Kasumi-1 (cell line): ENCODE measurements at places on chromosomes 4 and X.

DNA sequence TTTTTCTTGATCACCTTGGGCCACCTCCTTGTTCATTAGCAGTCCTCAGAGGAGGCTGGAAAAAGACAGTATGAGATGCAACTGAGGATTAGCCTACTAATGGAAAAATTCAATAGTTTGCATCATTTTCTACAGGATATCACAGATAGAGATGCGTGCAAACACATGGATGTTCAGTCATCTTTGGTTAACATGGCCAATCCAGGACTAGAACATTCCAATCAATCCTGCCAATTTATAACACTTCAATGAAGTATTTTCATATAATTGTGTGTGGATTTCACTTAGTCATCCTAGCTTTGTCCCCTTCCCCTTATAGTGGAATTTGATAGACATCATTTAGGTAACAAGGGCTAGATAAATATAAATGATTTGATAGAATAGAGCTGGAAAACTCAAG lies 42.7 kb downstream of the MAML3 start:
- no peak for DNase-seq

DNA sequence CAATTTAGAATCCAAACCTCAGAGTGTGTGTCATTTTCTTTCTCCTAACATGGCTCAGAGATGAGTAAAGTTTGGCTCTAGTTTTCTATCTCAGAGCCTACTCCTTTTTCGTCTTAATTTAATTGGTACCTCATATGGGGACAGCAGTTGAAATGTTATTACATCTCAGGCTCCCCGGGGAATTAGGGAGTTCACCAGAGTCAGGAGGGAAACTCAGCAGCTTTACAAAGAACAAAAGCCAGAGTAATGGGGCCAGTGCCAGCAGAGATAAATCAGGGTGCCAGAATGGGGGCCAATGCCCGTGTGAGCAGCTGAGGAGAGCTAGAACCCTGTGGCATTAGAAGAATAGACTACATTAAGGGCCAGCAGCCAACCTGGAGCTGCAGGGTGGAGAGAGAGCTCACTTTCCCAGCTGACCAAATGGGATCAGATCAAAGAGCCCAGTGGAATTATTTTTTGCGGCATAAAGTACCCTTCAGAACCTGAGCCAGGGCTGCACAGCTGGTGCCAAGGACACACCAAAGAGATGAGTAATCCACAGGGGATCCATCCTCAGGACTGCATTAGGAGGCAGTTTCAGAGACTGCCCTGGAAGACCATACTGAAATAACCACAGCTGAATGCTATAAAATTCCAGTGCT lies 207.1 kb upstream of the DKK2 start:
- no peak for DNase-seq

GRCh38 chr4:107755841-107756356 lies 35.9 kb upstream of the PAPSS1 start:
- no peak for DNase-seq

GRCh38 chrX:40041915-40042314 lies 55.8 kb downstream of the BCOR start:
- DNase-seq = no peak

DNA sequence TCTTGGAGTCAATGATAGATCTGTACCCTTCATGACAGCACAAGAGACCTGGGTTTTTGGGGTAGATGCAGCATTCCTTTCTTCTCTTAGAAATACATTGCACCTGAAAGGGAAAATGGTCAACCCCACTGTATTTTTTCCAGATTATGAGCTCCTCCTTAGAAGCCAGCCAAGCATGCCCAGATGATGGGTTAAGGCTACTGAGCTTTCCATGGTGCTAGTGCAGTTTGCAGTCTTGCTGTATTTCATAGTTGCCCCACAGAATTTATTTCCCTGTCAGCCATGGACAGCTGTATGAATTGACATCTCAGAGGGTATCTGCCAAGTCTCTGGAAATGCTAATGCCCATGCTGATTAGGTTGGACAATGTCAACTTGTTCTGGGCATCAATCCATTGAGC lies 73.7 kb upstream of the H2AZ1 start:
- no peak for DNase-seq

DNA sequence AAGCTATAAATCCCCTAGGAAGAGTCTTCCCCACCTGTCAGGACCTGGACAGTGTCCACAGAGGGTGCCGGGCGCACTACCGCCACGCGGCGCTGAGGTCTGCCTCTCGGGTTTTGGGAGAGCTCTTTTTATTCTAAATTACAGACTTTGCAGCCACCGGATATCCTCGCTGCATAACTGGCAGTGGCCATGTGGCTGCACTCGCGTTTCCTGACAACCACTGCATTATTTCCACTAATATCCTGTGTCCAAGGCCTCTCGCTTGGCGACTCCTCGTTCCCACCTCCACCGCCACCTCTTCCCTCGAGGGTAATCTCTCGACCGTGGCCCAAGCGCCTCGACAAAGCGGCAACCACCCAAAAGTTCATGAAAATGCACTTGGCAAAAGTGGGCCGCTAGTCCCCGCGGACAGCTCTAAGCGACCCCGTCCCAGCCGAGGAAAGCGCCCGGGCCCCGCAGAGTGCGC lies 512 bp upstream of the TMEM131L start:
- DNase-seq = peak; percentile 55

DNA sequence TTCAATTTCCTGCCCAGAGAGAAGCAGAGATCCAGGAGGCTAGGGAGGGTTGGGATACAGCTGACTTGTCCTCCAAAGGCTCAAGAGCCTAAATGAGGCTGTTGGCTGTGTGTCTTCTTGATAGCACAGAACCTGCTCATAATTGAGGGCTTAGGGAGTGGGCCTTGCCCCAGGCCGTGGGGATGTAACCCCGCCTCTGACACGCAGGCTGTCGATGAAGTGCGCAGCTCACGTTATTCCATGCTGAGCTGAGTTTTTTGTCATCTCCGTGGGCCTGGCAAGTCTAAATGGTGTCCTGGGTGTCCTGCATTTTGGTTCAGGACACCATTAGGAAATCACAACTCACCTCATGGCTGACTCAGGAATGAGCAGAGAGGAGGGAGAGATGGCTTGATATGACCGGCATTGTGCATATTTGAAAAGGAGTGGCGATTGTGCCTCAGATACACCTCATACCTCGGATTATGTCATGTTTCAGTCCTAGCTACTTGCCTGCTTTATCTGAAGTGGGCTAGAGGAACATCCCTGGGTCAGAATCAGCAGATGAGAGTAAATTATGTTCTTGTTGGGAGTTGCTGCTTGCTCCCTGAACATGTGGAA lies 43.7 kb downstream of the FHDC1 start:
- DNase-seq = no peak

- no peak for DNase-seq
Observed at GRCh38 chr4:163528653-163529052, 34.2 kb downstream of the TMA16 start.

DNA sequence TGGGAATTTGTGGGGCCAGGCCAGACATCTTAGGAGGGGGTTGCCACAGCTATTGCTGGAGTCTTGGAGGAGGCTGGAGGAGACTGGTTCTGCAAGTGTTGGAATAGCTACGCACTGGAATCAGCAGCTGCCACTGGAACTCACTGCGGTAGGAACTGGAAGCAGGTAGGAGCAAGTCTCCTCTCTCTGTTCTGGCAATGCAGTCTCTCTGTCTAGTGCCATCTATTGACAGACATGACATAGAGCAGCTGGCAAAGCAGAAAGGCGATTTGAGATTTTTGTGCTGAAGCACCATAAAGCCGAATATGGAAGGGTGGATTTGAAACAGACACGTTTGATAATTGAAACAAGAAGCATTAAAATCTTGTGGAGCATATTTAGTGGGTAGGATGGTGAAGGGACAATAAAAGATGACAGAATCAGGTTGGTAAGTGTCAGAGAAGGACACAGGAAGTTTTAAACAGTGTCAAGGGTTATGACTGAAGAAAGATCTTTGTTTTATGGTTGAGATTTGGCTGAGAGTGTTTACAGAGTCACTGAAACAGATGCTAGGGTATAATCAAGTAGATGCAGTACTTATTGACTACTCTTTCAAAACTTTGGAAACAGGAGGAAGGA lies 23.5 kb upstream of the SYNPO2 start:
- peak; percentile 58 for DNase-seq

DNA sequence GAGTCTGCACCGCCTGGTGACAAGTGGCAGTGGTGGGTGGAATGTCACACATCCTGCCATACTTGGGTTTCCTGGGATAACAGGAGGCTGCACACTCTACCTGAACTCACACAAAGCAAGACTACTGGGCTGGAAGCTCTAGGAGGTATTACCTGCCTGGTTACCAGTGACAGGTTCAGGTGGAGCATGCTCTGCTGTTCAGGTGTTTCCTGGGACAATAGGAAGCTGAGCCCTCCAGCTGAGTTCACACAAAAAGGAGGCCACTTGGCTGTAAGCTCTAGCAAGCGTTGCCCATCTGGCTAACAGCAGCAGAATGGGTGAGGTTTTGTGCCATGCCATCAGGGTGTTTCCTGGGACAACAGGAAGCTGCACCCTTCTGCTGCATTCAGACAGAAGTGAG lies 17.4 kb upstream of the UGT2B7 start:
- no peak for DNase-seq

GRCh38 chrX:107894038-107894437 lies 68.4 kb downstream of the MID2 start:
- peak; percentile 29 for DNase-seq
